ENCODE measurements at places on chromosomes 4 and X.

- DNase-seq, result no peak
Observed at GRCh38 chrX:112527903-112528302, 151.8 kb downstream of the LHFPL1 start.

DNA sequence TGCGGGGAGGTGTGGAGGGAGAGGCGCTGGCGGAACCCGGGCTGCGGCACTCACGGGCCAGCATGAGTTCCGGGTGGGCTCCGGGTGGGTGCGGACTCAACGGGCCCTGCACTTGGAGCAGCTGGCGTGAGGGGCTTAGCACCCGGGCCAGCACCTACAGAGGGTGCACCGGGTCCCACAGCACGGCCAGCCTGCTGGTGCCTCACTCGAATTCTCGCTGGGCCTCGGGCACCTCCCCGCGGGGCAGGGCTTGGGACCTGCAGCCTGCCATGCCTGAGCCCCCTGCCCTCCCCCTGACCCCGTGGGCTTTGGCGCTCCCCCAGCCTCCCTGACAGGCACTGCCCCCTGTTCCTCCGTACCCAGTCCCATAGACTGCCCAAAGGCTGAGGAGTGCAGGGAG lies 10.8 kb upstream of the CAMK2D start:
- DNase-seq, result no peak

DNA sequence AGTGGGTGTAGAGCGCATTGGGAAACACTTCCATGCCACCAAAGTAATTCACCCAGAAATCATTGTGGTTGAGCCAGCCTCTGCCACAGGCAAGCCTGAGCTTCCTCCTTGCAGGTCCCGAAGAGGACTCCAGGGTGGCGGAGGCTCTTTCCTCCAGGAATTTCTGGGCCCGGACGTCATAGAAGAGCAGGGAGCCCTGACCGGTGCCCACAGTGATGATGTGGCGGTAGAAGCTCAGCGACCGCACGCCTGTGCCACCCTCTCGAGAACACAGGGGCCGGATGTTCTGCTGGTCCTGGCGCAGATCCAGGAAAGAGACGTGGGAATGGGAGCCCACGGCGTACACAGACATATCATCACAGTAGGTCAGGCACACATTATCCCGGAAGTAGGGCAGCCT lies 1.3 kb downstream of the DCAF12L1 start:
- DNase-seq, result no peak

DNA sequence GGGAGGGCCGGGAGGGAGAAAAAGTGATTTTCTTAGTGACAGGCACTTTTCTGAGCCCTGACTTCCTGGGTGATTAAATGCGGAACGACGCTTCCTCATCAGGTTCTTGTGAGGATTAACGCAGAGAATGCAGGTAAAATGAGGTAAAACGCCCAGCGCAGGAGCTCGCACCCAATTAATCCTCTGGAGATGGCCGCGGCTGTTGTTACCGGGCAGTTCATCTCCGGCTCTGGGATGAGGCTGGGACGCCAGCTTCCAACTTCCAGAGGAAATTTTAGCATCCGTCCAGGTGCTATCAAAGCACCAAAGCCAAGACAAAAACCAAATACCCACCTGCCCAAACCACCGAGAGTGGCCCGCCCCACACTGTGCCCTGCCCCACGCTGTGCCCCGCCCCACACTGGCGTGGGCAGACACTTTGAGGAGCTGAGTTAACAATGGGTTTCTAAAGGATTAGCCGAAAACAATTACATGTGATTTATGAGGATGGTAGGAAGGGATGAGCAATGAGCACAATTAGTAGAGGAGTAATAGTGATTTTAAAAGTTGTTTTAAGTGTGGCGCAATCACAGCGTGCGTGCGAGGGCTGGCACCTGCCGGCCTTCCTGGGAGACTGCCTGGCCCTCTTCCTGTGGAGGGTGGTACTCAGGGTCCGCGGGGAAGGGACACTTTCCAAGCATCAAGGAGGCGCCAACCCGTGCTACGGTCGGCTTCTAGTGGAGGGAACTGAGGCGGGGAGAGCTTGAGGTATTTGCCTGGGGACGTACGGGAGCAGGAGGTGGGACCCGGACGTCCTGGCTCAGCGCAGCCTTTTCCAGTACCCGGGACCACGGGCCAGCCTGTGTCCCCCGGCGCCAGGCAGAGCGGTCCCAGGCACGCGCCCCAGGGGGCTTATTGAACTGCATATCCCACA lies 41.6 kb upstream of the ADRA2C start:
- no peak for DNase-seq

- no peak for DNase-seq
Observed at GRCh38 chr4:166956484-166956883, 277.8 kb downstream of the SPOCK3 start.

GRCh38 chr4:38137080-38137479 lies 176.9 kb downstream of the PTTG2 start:
- no peak for DNase-seq

DNA sequence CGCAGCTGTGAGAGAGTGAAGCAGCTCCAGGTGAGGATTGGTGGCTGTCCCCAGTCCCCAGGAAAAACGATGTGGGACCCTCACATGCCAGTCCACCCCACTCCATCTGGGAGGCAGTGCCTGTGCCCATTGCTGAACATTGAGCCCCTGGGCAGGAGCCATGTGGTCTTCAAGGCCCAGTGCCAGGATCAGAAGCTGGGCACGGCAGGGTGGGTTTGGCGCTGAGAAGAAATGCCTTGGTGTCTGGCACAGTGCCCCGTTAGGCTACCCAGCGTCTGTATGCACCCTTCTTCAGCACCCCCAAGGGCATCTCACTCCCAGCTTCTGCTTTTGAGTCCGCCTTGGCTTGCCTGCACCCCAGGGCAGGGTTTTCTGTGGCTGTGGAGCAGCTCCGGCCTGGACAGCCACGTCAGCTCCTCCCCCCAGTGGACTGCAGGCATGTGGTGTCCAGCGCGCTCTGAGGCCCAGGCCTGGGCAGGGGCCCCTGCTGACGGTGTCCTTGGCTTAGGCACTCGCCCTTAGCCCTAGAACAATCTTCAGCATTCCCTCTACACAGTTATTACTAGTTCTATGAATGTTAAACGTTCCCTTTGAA lies 28.6 kb downstream of the RGS12 start:
- DNase-seq, result no peak

DNA sequence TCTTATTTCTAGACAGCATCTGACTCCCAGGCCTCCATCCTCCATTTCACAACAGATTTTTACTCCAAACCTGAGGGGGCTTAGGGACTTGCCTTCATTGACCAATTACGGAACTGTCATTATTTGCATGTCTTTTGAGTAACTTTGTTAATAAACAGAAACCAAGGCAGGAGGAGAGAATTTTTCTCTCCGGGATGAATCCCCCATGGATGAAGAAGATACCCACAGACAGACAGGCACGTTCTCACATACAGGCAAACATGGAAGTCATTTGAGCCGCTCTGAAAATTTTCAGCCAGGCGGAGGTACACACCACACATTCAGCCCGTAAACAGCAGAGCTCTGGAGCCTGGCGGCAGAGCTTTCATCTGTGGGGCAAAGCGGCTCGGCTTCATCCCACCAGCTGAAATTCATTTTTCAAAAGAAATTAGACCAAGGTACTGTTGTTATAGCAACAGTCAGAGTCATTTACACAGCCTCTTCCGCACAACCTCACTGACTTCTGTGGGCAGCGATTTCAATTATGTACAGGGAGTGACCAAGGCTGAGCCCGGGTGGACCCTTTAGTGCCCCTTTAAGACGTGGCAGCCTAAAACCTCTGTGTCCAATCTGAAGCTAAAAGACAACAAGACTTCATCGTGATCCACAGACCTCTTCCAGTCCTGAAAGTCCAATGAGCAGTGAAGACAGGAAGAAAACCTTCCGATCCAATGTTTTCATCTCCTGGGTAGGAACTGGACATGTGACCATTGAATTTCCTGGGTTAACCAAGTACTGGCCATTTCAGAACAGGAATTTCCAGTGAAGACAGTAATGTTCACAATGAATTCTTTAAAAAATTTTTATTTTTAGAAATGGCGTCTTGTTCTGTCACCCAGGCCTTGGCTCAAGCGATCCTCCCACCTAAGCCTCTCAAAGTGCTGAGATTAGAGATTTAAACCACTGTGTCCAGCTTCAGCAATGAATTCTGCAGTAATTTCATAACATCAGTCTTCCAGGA lies 237.0 kb downstream of the MGST2 start:
- no peak for DNase-seq

DNA sequence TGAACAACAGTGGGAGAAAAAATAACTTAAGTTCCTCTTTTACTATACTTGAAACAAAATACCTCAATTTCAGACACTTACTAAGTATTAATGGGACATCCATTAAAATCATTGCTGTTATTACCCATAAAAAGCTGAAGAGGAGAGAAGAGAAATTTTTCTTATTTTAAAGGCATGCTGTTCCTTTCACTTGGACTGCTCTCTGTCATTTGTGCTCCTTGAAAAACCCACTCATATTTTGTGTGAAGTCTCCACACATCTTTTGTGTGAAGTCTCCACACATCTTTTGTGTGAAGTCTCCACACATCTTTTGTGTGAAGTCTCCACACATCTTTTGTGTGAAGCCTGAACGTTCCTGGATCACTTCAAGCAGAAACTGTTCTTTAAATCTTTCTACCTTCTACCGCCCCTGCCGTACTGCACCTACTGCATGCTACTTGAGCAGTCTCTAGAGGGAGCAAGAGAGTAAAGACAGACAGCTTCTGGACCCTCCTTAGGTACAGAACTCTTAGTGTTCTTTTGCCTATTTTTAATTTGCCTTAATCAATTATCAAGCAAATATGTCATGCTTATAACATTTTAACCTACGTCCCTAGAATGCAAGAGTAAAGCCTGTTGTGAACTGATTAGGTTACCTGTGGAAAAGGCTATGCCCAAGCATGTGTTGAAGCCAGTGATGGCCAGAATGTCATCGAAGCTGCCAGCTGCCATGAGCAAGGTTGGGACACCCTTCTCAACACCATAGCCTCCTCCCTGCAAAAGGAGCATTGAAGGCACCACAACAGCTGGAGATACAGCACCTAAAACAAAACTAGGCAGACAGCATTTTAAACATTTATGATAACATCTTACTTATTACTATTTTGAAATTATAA lies 27.1 kb upstream of the SLC9B1 start:
- peak; percentile 81 for DNase-seq

DNA sequence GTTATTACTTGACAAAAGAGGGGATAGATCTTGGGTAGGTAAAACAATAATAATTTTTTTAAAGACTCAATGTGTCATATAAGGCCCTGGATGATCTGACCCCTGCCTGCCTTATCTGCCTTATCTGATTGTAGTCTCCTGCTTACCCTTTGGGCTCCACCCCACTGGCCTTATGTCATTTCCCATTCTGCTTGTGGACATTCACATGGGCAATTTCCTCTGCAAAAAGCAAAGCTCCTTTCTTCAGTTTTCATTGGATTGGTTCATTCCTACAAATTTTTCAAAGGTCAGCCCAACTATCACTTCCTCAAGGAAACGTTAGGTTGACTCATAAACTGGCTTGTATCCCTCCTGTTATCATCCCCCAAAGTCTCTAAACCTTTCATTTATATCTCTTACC lies 15.7 kb upstream of the TET2 start:
- DNase-seq, result peak; percentile 37

DNA sequence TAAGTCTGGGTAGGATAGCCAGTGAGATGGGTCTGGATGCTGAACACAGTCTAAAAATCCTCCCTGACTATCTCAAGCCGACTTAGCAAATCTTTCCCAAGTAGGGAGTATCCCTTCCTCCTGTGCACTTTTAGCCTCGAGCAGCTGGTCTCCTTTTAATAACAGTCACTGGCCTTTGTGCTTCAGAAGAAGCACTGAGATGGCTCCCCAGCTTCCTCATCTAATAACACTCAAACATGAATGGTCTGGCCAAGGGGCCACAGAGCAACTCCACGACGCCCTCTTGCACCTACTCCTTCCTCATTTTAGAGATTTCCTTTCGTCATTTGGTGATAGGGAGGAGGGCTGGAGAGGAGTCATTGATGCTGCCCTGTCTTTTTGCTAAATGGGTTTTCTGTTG lies 78.8 kb upstream of the TMEM150C start:
- DNase-seq, result peak; percentile 28

- peak; percentile 79 for DNase-seq
Observed at GRCh38 chrX:11770320-11770719, 12.3 kb downstream of the MSL3 start.

GRCh38 chrX:46754586-46755061 lies 4.3 kb downstream of the SLC9A7 start:
- DNase-seq, result peak; percentile 64

DNA sequence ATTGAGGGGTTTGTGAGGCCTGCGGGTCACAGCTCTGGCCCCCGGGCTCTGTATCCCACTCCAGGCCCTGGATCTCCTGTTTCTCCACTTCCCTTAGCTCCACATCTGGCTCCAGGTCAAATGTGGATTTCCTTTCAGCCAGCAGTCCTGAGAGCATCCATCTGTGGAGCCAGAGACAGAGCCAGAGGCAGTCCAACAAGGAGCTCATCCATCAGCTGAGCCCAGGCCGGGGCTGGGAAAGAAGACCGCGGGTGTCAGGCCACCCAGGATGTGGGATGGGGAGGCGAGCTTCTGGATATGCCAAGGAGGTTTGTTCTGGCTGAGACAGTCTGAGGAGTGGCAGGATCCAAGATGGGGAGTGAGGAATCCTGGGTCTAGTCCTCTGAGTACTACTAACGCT lies 91.7 kb downstream of the EFNB1 start:
- DNase-seq, result no peak

- DNase-seq, result peak; percentile 97
Observed at GRCh38 chrX:54044126-54044876, at the start of gene PHF8. Gene PHF8 (minus strand): TSS chrX:54044473. CDS start chrX:54042728, 1,745 bp downstream.

DNA sequence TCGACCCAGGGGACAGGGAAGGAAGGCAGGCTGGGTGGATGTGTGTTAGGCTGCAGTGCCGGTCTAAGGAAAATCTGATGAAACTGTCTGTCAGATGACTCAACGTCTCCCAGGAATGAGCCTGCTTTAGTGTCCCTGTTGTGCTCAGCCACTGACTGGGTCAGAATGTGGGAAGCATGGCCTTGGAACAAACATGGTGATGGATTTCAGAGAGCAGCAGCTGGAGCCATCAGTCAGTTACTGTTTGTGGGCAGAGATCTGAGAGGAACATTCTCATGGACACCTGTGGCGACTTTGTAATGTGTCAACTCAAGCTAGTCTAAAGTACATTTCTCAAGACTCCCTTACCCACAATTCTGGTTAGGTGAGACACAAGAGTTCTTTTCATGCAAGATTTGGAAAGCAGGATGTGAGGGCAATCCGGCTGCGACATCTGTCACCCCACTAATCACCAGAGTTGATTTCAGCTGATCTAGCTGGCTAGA lies 63.2 kb downstream of the ANAPC10 start:
- DNase-seq, result peak; percentile 29

GRCh38 chr4:52640808-52641565 lies 18.1 kb downstream of the USP46 start:
- no peak for DNase-seq

DNA sequence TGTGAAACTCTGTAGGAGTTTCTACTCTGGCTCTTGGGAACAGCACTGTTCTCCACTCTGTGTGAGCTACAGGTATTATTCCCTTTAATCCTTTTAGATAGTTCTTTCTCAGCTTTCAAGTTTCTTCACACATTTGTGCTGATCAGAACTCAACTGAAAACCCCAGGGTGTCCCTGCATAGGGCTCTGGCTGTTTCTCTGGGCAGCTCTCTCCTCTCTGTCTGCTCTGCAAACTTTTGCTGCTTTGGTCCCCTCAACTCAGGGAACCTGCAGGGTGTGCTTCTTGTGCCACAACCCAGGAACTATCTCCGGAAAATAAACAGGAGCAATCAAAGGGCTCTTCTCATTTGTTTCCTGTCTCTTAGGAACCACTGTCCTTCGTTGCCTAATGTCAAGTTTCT lies 196.6 kb upstream of the GABRA2 start:
- DNase-seq, result no peak

- no peak for DNase-seq
Observed at GRCh38 chrX:141468940-141469339, 115.6 kb downstream of the SPANXA1 start.

All from hematopoietic multipotent progenitor cell treated with erythropoietin and hydrocortisone succinate and interleukin-3 and kit ligand, for 4 days (in vitro differentiated cells).